ENCODE measurements at places on chromosomes 4 and X.

- DNase-seq, result peak; percentile 42
These were observed 261.2 kb upstream of the GPC4 start for GRCh38 chrX:133676344-133677122.

- peak; percentile 46 for DNase-seq
These were observed 73.8 kb upstream of the FREM3 start for GRCh38 chr4:143773998-143774895.

GRCh38 chr4:78565971-78566372 is 14.4 kb downstream of the ANXA3 start:
- DNase-seq, result no peak

DNA sequence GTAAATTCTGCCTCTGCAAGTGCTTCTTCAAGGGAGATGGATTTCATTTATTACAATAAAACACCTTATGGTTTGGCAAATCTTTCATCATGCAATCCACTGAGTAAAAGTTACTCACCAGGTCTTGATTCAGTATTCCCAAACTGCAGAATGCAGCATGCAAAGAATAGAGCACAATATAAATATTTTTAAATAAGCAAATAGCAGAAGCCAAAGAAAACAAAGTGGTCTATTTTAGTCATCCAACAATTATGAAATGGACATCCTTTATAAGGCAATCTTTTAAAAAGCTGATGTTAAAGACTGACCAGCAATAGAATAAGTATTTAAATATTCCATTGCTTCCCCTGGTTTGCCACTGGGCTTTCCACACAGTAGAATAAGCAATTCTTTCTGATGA is 59.5 kb downstream of the SLC39A8 start:
- no peak for DNase-seq

GRCh38 chr4:32931475-32931874 is 2211.3 kb downstream of the PCDH7 start:
- no peak for DNase-seq

DNA sequence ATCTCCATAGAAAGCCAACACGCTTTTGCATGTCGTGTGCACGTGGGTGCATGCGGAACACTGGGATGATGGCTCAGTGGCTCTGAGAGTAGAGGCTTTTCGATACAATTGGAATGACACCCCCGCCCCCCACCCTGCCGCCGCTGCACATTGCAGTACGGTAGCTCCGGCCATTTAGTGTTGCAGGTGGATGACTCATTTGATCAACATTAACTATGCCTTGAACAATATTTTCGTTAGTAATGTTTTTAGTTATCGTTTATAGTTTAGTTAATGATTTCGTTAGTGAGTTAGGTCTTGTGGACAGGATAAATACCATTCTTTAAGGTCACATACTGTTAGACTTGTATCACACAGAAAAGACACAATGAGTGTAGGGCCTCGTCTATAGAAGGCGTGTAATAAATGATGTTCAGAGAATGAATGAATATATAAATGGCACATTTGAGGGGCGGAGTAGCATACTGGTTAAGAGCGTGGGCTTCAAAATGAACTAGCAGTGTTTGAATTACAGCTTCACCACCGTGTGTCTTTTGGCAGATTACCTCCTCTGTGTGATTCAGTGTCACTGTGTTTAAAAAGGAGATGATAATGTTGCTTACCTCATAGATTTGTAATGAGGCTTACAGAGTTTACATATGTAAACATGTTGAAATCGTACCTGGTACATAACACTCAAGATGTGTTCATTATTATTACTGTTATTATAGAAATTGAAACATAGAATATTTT is 67.2 kb upstream of the TENM3 start:
- no peak for DNase-seq

DNA sequence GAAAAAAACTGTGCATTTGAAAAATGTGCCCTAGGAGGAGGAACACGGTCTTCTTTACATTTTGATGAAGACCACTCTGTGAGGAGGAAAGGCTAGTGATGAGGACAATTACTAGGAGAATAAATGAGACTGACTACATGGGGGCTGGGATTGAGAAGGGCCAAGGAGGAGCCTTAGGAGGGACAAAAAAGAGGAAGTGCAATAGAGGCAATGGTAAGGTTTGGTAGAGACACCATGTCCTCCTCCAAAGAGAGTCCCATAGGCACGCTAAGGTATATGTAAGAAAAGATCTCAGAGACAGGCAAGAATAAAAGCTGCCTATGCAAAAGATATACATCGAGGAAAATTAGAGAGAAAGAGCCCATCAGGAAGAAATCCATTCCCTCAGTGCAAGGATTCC is 336.5 kb upstream of the SFRP2 start:
- no peak for DNase-seq

GRCh38 chrX:83819304-83819703 is 41.6 kb upstream of the CYLC1 start:
- no peak for DNase-seq

GRCh38 chrX:127177966-127178365 is 358.4 kb downstream of the PRR32 start:
- no peak for DNase-seq

DNA sequence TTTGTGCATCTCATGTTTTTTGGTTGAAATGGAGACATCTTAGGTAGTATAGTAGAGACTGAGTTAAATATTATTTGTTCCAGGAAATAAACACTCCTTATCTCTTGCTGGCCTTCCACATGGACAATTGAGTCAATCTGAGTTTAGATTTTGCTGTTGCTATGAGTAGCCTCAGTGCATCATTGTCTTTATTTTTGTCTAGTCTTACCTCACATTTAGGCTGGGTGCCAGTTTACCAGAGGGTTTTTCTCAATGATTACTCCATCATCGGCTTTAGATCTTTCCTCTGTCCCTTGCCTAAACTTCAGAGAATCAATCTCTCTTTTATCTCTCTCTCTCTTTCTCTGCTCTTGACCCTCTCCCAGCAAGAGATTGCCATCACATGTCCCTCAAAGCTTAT is 73.6 kb downstream of the GABRB1 start:
- DNase-seq, result no peak

GRCh38 chrX:83759872-83760271 is 101.1 kb upstream of the CYLC1 start:
- DNase-seq, result peak; percentile 7

Data from LNCaP clone FGC (cell line).